Hepatic stellate cell (primary cell): ENCODE measurements at places on chromosomes 5 and 9.

GRCh38 chr5:53194086-53194485, 84.5 kb upstream of the MOCS2 start:
- no peak for DNase-seq

DNA sequence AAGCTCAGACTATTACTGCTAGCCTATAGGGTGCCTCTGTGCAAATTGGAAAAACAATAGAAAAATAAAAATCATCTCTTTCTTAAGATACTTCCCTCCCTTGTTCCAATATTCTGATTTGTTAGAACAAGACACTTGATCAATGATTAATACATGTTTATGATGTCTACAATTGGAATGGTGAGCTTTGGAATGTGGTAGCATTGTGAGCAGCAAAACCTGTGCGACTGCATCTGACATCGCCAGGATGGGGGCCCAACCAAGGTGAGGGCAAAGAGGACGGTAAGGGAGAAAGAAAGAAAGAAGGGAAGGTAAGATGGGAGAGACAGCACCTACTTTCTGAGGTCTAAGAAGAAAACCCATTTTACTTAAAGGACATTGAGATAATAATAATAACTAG, 183.0 kb upstream of the TRIM32 start:
- no peak for DNase-seq

DNA sequence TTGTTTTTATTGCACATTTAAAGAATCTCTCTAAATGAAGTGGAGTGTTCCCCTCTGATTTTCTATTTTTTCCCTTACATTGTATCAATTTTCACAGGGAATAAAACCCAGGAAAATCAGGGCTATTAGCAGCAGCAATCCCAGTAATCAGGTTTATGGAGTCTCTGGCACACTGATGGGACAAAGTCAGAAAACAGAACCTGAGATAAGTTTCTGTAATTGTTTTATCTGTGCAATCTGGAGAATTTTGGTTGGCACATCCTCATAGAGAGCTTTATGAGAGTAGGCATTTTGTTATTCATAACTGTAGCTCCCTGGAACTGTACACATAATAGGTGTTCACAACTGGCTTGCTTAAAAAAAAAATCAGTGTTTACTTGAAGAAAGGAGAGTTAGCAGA, 96.9 kb upstream of the IL6ST start:
- DNase-seq, result no peak

GRCh38 chr9:99127356-99128132, 22.6 kb downstream of the TGFBR1 start:
- DNase-seq, result no peak

DNA sequence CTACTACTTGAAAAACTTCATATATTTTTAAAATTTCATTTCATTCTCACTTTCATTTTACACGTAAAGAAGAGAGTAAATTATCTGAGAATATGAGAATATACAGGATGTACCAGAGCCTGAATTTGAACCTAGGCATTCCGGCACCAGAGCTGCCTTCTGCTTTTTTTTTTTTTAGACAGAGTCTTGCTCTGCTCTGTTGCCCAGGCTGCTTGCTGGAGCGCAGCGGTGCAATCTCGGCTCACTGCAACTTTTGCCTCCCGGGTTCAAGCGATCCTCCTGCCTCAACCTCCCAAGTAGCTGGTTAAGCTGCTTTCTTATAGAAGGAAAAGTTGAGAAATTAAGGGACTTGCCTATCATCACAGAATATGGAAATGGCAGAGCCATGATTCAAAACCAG, 540.1 kb downstream of the EBF1 start:
- no peak for DNase-seq

- no peak for DNase-seq
Measured at GRCh38 chr5:52481201-52481600, 306.5 kb upstream of the ITGA1 start.

DNA sequence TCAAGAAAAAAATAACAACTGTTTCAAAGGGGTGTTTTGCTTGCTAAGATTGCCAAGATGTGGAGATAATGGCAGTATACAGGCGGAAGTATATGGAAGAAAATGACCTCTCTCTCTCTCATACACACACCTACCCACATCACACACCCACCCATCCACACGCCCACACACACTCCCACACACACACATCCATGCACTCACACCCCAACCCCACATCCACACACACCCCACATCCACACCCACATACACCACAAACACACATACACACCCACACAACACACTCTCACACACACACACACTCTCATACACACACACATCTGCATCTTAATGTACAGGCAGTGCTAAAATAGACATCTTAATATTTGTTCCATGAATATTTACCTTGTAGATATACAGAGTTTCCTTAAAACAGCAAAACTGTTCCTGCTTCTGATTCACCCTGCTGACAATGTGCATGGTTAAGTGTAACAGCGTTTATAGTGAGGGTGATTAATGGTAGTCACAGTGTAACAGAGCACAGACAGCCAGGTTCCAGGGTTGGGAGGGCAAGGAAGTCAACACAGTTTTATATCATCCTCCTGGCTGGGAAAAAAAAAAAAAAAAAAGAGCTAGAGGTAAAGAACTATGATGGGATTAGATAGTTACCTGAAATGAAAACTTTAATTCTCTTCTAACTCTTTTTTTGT, 8.3 kb downstream of the BHMT2 start:
- no peak for DNase-seq

DNA sequence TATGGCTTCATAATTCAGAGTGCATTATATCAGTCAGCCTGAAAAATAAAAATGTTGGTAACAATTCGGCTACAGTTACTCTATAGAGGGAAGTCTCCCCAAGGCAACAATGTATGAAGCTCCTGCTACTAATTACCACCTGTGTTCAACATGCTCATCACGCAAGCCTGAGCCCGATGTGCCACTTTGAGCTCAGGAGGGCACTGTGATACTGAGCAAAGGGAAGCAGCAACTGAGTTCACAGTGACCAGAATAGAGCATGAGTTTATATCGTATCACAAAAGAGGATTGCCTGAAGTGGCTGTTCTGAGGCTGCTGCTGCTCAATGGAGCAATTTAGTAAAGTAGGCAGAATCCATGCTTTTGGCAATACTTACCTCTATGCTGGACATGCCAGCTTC, 202.0 kb upstream of the HAPLN1 start:
- no peak for DNase-seq

DNA sequence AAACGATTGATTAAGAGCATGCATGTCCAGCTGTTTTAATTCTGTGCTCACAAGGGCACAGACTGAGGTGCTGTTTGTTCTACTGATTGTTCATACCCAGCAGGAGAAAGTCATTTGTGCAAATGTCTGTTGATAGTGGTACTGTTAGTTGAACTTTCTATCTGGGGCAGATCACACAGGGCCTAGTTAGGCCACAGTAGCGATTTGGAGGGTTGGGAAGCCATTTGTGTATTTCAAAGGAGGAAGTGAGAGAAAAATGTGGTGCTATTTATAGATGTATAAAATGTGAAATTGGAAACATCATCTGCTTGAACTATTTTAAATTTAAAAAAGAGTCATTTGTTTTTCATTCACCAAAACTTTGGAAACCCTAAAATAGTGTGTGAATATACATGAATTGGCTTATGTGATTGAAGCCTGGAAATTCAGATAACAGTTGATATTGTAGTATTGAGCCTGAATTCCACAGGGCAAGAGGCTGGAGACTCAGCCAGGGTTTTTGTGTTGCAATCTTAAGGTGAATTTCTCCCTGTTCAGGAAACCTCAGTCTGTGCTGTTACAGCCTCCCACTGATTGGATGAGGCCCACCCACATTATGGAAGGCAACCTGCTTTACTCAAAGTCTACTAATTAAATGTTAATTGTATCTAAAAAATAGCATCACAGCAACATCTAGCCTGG, 162.0 kb upstream of the CDKN2B start:
- DNase-seq, result no peak

GRCh38 chr5:150527038-150527437, 19.1 kb downstream of the NDST1 start:
- DNase-seq, result no peak

- DNase-seq, result no peak
Measured at GRCh38 chr9:132644251-132644650, 25.5 kb downstream of the DDX31 start.

- DNase-seq, result no peak
Measured at GRCh38 chr5:143290125-143290524, 113.4 kb downstream of the NR3C1 start.

- DNase-seq, result no peak
Measured at GRCh38 chr9:76433836-76434235, 25.1 kb upstream of the GCNT1 start.

DNA sequence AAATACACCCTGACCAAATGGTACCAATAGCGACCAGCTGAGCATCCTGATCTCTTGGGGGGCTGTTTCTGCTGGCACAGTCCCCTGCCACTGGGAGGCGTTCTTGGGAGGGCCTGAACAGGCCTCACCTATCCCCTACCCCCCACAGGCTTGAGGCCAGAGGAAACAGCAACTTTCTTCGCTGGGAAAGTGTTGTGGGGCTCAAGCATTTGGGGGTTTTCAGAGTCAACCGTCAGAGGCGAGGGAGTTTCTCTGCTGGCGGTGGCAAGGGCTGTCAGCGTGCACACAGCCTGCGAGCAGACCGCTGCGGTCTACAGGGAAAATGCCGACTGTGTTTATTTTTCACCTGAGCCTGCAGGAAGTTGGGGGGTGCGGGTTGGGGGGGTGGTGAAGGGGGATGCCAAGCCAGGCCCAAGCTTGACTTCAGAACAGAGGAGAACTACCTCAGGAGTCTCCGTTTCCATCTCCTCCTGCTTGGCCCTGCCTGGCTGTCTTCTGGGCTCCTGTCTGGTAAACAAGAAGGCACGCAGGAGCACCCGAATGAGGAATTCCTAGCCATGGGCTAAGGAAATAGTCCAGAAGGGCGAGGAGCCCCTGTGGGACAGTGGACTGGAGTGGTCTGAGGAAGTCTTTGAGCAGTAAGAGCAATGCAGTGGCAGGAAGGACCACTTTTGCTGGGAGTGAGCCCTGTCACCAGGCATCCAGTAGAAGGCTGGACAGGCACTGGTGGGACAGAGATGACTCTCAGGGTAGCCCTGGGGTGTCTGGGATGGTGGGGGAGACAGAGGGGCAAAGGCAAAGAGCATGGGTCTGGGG, 18.1 kb downstream of the TCF7 start:
- no peak for DNase-seq

GRCh38 chr5:162434281-162434680, 366.7 kb downstream of the GABRG2 start:
- no peak for DNase-seq

DNA sequence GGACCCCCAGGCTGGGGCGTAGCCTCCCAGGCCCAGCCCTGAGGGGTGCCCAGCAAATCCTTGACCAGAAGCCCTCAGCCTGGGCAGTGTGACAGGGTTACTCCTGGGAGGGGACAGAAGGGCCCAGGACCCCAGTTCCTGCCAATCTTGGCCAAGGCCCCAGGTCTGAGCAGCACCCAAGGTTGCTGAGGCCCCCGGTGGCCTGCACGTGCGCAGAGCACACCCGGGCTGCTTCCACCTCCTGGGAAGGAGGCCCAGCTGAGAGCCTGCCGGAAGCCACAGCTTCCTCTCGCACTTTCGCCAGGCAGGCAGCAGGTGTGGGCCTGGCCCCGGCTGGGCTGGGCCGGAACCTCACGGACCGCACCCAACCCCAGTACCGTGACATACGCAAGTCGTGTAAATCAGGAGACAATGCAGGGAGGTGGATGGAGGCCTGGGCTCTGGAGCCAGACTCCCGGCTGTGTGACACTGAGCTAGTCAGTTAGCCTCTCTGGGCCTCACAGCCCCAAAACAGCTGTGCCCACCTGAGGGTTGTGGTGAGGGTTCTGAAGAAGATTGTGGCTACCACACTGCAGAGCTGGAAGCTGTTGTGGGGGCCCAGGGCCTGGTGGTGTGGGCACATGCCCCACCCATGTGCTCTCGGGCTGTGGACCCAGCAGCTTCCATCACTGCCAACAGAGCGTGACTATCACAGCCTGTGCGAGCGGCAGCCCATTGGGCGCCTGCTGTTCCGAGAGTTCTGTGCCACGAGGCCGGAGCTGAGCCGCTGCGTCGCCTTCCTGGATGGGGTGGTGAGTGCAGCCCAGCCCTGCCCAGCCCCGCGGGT, 5.1 kb downstream of the GRK6 start:
- no peak for DNase-seq

DNA sequence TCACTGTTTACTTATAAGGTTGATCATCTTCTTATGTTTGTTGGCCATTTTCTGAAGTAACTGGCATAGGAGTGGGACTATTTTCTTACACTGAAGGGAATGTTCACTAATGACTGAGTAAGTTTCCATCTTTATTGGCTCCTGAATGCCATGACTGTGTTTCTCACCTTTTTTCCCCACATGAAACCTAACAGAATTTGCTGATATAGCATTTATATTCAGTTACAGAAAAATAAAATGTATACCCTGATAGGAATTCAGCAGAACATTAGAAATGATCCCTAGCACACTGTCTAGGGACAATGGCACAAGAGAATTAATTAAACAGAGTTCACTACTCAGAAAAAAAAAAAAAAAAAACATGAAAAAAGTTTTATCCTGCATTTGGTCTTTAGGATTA, 1465.1 kb upstream of the C9orf72 start:
- no peak for DNase-seq

DNA sequence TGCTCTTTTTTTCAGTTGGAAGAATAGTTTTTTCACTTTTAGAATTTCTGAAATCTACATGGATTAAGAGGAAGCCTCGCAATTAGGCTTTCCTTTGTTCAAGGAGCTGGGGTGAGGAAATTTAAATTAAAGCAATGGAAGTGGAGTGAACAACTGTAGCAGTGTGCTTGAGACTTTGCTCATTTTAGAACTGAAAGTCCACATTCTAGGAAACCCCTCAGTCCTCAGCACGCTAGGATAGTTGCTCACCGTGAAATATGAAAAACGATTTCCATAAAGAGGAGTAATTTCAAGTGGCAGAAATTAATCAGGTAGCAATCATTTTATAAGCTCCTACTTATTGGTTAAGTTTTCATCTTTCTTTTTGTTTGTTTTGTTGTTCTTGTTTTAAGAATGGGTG, 243.0 kb upstream of the ITGA1 start:
- no peak for DNase-seq

- DNase-seq, result no peak
Measured at GRCh38 chr9:36245906-36246305, 12.3 kb downstream of the GNE start.

DNA sequence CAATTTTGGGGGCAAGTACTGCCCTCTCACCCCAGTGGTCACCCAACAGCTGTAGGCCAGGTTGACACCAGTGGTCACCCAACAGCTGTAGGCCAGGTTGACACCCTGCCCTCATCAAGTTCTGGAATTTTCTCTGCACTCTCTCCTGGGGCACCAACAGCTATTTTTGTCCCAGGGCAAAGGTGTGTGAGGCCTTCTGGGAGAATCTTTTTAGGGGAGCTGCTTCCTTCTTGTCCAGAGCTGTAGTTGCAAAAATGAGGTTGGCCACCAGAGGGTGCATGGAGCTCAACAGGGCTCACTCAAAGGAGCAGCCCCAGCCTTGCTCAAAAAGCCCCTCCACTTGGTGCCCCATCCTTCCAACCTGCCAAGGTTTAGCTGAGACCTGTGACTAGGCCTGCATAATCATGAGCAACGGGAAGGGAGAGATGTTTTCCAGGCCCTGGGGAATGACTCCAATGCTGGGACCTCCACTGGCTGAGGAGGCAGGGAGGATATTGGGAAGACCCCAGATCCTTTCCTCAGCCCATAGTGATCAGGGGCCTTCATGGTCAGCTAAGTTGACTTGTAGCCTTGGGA, 10.6 kb upstream of the P4HA2 start:
- DNase-seq, result no peak

- no peak for DNase-seq
Measured at GRCh38 chr5:103036601-103037000, 83.3 kb downstream of the GIN1 start.

- peak; percentile 8 for DNase-seq
Measured at GRCh38 chr5:76082772-76083554, at the start of gene SV2C. SV2C (plus strand) TSS chr5:76083383; CDS start chr5:76131751, 48,368 bp downstream.

GRCh38 chr5:97047076-97047475, 95.3 kb downstream of the LIX1 start:
- DNase-seq, result no peak

GRCh38 chr9:84924266-84924665, 254.7 kb downstream of the NTRK2 start:
- DNase-seq, result no peak
